ENCODE measurements at places on chromosomes 4 and X. TPM values are rescaled to one million over a fixed set of nuclear protein-coding genes. Genes with fewer than 3 reads are reported as not detected.

The SSX3 gene
- not detected for total RNA-seq

The RPL39 gene
- total RNA-seq: 2,088 TPM

The AMOT gene
- total RNA-seq: 116 TPM

The CNGA1 gene
- total RNA-seq: not detected

The GLOD5 gene
- total RNA-seq: not detected

The CEP44 gene
- 19.8 TPM for total RNA-seq

The RPS6KA6 gene
- 7.8 TPM for total RNA-seq
